Right ventricle myocardium inferior (tissue), 1 donor: ENCODE measurements at places on chromosomes 2 and 18.

DNA sequence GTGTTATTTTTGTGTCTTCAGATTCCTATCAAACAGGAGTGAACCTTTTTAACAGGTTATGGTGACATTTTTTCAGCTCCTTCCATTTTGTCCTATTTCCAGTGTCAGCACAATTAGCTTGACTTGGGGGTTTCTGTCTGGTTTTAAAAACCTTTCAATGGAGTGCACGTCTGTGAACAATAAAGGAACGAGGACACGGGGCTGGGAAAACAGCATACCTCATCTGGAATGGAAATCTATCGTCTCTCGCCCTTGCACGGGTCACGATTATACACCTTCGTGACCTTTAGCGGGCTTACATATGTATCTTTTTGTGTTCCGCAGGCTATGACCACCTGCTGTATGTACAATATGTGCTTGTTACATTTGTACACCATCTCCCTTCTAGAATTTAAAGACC, 2.3 kb upstream of the ZNF532 start:
- no peak for DNase-seq

- DNase-seq = no peak
Measured at GRCh38 chr18:50656396-50656795, 96.5 kb downstream of the MAPK4 start.

- no peak for DNase-seq
Measured at GRCh38 chr2:173822889-173823542, 142.2 kb downstream of the SP3 start.

GRCh38 chr2:160225722-160226121, 25.6 kb upstream of the ITGB6 start:
- DNase-seq = no peak

DNA sequence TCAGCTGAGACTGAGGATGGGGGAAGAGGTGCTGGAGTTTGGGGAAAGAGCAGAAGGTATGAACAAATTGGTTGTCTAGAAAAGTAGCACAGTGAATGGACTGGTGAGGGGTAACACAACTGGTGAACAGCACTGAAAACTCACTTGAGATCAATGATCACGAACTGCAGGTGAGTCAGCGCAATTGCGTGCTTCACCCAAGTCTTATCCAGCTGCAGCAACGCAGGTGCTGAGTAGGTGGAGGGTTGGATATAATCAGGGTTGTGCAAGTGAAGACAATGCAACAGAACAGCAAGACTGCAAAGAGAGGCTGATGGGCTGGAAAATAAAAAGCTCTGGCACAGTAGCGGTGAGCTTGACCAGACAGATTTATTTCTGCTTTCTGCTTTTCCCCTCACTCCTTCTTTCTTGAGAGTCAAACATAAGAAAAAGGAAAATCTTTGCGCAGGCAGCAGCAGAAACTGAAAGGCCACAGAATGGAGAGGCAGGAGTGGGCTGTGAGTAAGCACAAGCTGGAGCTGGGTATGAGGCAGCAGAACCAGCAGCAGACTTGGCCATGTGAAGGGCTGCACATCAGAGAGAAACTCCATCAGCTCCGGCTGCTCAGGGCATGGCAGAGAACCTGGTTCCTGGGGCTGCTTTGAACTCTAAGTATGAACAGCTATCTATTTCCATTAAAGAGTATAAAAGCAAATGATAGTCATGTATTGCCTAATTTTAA, 99.4 kb upstream of the ARL5A start:
- no peak for DNase-seq

DNA sequence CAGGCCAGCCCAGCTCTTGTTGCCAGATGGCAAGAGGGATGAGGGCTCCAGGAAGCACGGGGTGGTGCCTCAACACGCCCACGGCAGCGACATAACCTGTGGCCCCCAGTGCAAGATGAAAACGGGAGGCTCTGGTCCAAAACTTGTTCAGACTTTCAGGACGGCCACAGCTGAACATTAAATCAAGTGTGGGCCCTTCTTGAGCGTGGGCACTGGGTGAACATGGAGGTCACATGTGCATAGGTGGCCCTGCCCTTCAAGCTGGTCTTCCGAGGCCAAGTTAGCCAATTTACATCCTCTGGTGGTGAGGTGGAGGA, 77.5 kb downstream of the NDUFA10 start:
- DNase-seq = no peak

DNA sequence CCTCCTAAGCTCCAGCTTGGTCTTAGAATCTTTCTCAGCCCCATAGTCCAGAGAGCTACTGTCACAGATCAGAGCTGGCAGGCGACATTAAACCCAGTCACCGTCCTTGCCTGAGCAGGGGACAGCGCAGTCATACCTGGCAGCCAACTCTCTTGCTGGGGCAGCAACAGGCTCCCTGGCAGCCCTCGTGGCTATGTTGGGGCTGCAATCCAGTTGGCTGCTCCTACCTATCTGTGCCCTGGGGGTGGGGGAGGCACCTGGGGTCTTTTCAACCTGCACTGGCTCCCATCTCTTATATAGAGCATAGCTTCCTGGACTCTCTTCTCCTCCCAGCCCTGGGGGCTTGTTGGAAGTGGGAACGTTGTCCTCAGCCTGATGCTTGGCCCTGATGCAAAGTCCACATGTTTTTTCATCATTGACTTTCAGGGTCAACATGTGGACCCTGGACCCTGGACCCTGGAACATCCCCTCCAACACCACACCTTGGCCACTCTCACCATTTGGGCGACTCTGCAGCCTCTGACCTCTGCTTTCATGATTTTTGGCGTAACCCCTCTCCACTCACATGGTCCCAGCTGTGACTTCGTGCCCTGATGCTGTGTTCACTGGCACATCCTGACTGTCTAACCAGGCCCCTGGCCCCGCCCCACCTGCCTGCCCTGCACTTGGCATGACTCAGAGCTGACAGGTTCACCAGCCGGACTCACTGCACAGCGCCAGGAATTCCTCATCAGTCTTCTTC, 45.6 kb downstream of the ATOH8 start:
- no peak for DNase-seq

GRCh38 chr2:240822280-240822847, 2.3 kb upstream of the KIF1A start:
- no peak for DNase-seq

GRCh38 chr2:237143676-237144440, 58.2 kb downstream of the COPS8 start:
- no peak for DNase-seq

DNA sequence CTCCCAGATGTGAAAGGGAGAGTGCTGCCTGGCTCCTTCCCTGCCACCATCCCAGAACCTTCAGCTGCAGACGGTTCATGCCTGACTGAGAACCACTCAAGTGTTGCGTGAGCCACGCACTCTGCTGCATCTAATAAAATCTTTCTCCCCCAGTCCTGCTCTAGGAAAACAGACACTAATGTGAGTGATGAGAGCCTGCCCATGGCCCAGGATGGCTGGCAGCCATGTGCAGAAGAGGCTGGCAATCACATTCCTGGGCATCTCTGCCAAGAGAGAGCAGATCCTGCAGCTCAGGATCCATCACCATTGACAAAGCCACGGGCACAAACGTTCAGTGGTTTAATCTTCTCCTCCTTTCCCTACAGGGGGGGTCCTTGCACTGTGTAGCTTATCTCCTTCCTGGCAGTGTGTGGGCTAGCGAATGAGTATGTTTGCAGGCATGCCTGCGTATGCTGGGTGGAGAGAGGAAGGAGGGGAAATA, 477.5 kb downstream of the SLC4A3 start:
- no peak for DNase-seq

DNA sequence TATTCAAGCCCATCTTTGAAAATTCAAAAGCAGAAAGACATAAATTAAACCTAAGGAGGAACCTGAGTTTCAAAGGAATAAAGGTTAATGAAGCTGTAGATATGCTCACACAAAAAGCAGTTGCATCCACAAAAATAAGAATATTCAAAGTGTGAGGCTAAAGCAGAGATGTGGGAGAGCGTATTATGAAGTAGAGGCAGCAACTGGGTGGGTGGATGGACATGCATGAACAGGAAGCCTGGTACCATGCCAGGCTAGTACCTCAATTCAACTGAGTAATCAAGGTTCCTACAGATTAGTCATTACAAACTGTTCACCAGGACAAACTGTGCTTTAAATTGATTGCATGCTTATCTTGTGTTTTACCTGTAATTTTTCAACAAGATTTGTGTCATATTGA, 330.0 kb upstream of the PKDCC start:
- DNase-seq = no peak

- peak; percentile 58 for DNase-seq
Measured at GRCh38 chr18:78740876-78741275, 238.7 kb upstream of the SALL3 start.

GRCh38 chr2:179788104-179788503, 73.3 kb downstream of the ZNF385B start:
- no peak for DNase-seq

GRCh38 chr2:233627331-233628025, 8.8 kb upstream of the UGT1A10 start:
- no peak for DNase-seq

DNA sequence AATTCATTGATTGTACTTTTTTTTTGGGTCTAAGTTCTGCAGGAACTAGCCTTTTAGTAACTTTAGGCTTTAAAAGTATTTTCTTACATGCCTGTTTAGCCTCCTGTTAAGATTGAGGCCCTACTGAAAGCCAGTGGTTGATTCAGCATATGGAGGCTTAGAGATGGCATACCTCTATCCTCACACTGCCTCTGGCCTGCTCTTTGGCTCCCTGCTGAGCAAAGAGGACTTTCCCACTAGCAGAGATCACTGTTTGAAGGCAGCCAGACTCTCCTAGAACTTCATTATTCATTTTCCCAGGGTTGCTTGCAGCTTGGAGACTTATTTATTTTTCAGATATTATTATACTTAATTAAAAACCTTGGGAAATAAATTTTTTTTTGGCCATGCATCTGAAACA, 405.6 kb upstream of the MEX3C start:
- no peak for DNase-seq

- DNase-seq = no peak
Measured at GRCh38 chr2:151973901-151974199, 125.0 kb downstream of the CACNB4 start.

DNA sequence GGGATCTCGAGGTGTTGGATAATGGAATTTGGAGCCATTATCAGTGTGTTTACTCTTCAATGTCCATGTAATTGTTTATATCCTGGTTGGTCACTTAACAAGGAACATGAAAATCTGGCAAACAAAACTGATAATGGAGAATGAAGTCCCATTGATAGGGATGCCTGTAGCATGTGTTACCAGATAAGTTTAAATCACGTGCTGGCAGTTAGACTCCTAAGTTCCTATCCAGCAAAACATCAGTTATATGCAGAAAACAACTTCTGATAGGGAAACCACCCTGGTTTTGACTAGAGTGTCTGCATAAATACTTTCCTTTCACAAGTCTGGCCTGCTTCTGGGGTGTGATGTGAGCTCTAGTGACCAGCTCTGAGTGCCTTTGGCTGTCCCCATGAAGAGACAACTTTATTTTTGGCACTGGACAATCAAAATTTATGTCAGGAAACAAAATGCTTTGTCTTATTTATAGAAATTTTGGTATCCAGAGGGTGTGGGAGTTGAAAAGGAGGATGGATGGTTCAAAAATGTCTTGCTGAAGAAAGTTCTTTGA, 82.0 kb downstream of the FHOD3 start:
- DNase-seq = no peak

DNA sequence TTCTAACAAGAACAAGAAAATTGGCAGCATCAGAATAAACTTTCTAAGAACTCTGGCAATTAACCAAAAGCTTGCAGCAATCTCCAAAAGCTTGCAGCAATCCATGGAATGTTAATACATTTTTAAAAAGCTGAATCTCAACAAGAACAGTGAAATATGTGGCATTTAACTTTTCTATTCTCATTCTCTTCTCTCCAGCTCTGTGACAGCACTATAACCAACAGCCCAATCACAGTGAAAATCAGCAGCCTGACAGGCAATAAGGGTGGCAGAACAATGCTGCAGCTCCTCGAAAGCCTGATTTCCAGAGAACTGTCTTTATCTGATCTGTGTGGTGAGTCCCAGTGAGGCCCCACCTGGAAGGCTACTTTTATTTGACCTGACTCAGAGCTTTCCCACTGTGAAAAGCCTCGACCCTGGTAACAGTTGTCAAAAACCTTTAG, 60.0 kb downstream of the TMEM131 start:
- no peak for DNase-seq

GRCh38 chr18:48673456-48673852, 134.6 kb downstream of the CTIF start:
- DNase-seq = no peak

DNA sequence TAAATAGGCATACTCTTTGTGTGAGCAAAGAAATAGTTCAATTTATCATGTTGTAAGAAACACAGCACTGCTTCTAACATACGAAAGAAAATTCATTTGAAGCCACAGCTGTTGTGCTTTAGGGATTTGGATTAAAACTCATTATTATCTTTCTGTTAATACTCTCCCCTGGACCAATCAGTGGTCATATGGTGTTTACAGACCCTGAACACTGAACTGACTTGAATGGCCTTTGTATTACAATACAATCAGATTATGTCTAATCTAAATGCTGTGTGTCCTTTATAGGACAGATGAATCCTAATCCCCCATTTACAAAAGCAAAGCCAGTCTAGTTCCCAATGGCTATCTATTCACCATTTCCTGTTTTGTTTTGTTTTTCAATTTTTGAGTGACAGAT, 36.5 kb downstream of the ZNF385B start:
- DNase-seq = no peak

- DNase-seq = no peak
Measured at GRCh38 chr2:80073134-80073561, 231.4 kb downstream of the LRRTM1 start.

GRCh38 chr2:233779722-233780121, 1.6 kb downstream of the MROH2A start:
- DNase-seq = no peak

DNA sequence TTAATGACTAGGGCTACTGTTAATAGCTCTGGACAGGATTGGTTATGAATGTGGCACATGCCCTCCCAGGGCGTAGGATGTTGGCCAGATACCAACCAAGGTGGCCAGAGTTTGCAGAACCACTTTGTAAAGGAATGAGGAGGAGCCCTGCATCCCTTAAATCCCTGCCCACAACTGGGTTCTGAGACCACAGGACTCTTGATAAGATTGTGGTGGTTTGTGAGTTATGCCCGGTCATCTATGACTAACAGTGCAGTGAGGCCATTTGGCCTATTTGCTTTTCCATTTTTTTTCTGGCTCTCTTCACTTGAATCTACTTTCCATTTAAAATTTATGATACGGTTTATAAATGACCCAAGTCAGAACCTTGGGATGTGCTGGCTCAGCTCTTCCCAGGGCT, 294.5 kb downstream of the PRKCE start:
- DNase-seq = no peak

- DNase-seq = no peak
Measured at GRCh38 chr2:112050316-112050715, 4.8 kb upstream of the TMEM87B start.

DNA sequence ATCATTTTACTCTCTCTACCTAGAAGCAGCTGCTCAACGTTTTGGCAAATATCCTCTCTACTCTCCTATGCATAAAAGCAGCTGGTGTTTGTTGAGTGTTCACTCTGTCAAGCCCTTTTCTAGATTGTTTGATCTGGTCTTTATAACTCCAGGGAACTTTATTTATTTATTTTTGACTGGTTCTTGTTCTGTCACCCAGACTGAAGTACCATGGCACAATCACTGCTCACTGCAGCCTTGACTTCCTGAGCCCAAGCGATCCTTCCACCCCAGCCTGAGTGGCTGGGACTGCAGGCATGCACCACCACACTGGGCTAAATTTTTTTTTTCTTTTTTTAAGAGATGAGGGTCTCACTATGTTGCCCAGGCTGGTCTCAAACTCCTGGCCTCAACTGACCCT, 12.7 kb downstream of the CATIP start:
- DNase-seq = no peak
